ENCODE measurements at places on chromosomes 7 and 10. TPM values are rescaled to one million over a fixed set of nuclear protein-coding genes. Genes with fewer than 3 reads are reported as not detected.
A peak's percentile ranks its signal among the peaks of the same experiment; 100 is the strongest.

DNA sequence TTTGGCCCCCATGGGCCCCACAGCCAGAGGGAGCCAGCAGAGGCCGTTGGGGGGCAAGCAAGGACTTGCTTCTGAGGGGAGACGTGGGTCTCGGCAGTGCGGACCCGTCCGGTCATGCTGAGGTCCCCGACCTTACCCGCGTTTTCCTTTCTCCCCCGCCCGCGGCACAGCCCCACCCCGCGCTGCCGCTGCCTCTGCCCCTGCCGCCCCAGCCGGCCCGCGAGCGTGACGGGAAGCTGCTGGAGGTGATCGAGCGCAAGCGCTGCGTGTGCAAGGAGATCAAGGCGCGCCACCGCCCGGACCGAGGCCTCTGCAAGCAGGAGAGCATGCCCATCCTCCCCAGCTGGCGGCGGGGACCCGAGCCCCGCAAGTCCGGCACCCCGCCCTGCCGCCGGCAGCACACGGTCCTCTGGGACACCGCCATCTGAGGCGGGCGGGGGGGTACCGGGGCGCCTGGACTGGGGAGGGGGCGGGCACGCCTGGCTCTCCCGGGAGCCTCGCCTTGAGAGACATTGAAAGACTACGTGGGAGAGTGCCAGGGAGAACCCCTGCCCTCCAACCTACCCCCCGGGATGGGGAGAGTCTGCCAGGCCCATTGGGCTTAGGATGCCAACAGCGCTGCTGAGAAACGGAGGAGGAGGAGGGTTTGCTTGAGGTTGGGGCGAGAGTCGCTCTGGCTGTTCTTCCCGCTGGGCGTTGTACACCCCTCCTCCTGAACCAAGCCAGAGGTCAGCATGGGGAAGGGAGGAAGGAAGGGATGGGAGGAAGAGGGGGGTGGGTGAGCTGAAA, 9.9 kb downstream of the NYAP1 start:
- DNase-seq: peak; percentile 37
- H3K27ac ChIP-seq: no peak overlapping the region
- H3K36me3 ChIP-seq: no peaks in the 10 kb centered on the region
- H3K4me1 ChIP-seq: peaks cover 36% of the 10 kb centered on the region
- H3K4me3 ChIP-seq: peak overlapping the region; percentile 77

DNA sequence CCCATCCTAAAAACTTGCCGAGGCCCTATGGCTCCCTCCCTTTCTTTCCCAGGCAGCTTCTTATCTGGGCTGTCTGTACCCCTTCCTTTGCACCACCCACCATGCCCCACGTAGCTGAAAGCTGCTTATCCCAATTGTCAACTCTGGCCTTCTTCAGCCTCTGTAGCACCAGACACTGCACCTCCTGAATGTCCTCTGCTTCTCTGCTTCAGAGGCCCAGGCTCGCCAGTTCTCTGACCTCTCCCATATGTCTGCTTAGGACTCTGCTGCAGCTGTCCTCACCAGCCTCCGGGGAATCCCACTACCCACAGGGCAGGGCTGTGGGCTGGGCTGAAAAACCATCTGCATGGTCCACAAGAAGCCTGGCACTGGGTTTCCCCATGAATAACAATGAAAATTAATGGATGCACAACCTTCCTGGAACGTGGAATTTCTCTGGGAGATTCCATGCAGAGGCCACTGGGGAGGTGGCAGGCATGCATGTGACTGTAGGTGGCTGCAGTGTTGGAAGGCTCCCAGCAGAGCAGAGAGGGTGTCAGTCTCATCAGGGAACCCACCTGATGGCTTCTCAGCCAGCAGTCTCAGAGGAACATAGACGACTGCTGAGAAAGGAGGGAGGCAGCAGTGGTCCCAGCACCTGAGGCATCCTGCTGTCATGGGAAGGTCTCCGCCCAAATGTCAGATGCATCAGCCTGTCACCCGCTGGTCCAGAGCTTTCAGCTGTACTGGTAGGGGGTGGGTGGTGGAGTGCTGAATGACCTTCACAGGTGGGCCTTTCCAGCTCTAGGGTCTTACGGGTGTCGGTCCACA, 16.8 kb upstream of the SH2D4B start:
- DNase-seq: no peak
- no peak overlapping the region for H3K4me3 ChIP-seq
- no peaks in the 10 kb centered on the region for H3K27me3 ChIP-seq
- H3K4me1 ChIP-seq: peaks cover 68% of the 10 kb centered on the region
- peak overlapping the region; percentile 67 for H3K27ac ChIP-seq

DNA sequence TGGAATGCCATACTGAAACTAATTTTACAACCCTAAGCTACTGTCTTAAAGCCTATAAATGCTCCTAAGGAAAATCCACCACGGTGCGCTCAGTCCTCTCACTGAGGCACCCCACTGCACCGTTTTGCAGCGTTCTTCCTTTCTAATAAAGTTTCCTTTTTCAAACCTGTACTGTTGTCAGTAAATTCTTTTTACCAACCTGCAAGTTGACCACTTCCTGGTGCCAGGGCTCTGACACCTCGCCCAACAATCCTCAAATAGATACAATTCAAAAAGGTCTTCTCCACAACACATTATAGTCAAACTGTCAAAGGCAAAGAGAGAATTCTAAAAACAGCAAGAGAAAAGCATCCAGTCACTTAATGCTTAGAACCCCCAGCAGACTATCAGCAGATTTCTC, 42.8 kb downstream of the HERPUD2 start:
- H3K27ac ChIP-seq: peak overlapping the region; percentile 94
- H3K4me1 ChIP-seq: peaks cover 88% of the 10 kb centered on the region
- H3K4me3 ChIP-seq: peak overlapping the region; percentile 68
- DNase-seq: no peak
- peaks cover 35% of the 10 kb centered on the region for H3K36me3 ChIP-seq

GRCh38 chr10:38038107-38038931, 27.8 kb downstream of the ZNF33A start:
- peaks cover 89% of the 10 kb centered on the region for H3K36me3 ChIP-seq
- no peaks in the 10 kb centered on the region for H3K27me3 ChIP-seq
- no peak for DNase-seq
- peak overlapping the region; percentile 32 for H3K27ac ChIP-seq

- no peak for DNase-seq
- no peak overlapping the region for H3K27ac ChIP-seq
- H3K4me3 ChIP-seq: no peak overlapping the region
- H3K4me1 ChIP-seq: no peaks in the 10 kb centered on the region
- H3K36me3 ChIP-seq: no peaks in the 10 kb centered on the region
- H3K27me3 ChIP-seq: peaks cover 26% of the 10 kb centered on the region
These were observed 37.4 kb downstream of the GRID1 start for GRCh38 chr10:86329093-86329710.

DNA sequence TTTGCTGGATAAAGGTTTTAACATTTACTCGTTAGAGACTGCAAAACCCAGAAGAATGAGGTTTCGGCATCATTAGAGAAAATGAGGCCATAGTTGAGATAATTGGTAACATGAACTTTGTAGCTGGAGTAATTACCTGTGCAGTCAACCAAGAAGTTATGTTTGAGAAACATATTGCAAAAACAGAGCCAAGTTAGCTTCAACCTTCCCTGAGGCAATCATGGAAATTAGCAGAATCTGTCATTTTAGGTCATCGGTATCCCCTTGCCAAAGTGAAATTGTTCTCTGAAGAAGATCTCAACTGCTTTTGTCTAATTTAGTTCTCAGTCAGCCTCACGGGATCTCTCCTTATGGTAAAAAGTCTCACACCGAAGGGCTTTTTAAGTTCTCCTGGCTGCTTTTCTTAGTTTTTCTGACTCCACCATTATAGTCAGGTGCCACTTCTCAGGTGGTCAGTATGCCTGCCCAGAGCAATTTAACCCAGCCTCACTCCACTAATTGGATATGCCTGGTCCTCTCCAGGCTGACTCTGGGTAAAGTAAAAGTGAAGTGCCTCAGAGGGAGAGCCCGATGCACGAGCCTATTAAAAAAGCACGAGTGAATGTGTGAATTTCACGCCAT, 52.5 kb downstream of the NRCAM start:
- no peaks in the 10 kb centered on the region for H3K27me3 ChIP-seq
- no peak overlapping the region for H3K4me3 ChIP-seq
- no peaks in the 10 kb centered on the region for H3K4me1 ChIP-seq
- peaks cover 24% of the 10 kb centered on the region for H3K36me3 ChIP-seq

- H3K27me3 ChIP-seq: no peaks in the 10 kb centered on the region
- H3K4me1 ChIP-seq: peaks cover 9% of the 10 kb centered on the region
- no peak for DNase-seq
- H3K4me3 ChIP-seq: no peak overlapping the region
These were observed 9.9 kb downstream of the PTPRE start for GRCh38 chr10:127916826-127917225.

GRCh38 chr10:99410146-99410545, 20.3 kb downstream of the GOT1 start:
- no peaks in the 10 kb centered on the region for H3K27me3 ChIP-seq
- peaks cover 7% of the 10 kb centered on the region for H3K36me3 ChIP-seq
- H3K4me3 ChIP-seq: no peak overlapping the region
- H3K4me1 ChIP-seq: peaks cover 2% of the 10 kb centered on the region

GRCh38 chr10:101027106-101027720, 3.7 kb downstream of the PDZD7 start:
- H3K4me3 ChIP-seq: no peak overlapping the region
- H3K27ac ChIP-seq: no peak overlapping the region
- H3K27me3 ChIP-seq: peaks cover 3% of the 10 kb centered on the region

DNA sequence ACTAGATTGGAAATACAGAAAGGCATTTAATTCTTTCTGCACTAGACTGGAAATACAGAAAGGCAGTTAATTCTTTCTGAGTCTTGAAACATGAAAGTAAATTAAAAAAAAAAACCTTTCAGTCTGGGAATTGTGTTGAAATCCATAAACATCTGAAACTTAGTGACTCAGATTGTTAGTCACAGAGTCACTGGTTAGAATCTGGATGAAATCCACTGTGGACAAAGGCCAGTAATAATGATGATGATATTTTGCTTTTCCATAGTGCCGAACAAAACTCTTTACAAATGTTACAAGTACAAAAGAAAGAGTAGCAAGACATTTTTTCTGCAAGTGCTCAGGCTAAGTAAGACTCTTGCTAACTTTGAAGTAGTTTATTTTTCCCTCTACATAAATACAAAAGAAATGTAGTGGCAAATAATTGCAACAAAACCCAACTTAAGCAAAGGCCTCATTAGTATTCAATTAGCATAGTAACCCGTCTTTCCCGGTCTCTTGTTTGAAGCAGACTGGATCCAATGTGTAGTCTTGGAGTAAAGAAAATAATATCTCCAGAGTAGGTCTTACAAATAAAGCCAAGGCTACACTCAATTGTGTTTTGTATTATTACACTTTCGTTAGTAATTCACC, 5.8 kb upstream of the PRTFDC1 start:
- no peak overlapping the region for H3K4me3 ChIP-seq
- DNase-seq: no peak
- peaks cover 7% of the 10 kb centered on the region for H3K4me1 ChIP-seq
- no peaks in the 10 kb centered on the region for H3K27me3 ChIP-seq
- H3K27ac ChIP-seq: no peak overlapping the region

- no peak overlapping the region for H3K4me3 ChIP-seq
- no peaks in the 10 kb centered on the region for H3K4me1 ChIP-seq
- no peak overlapping the region for H3K27ac ChIP-seq
- H3K36me3 ChIP-seq: no peaks in the 10 kb centered on the region
These were observed 51.7 kb downstream of the NRAP start for GRCh38 chr10:113612154-113612553.

- H3K4me1 ChIP-seq: peaks cover 5% of the 10 kb centered on the region
- peak; percentile 50 for DNase-seq
- H3K27me3 ChIP-seq: no peaks in the 10 kb centered on the region
- no peaks in the 10 kb centered on the region for H3K36me3 ChIP-seq
- no peak overlapping the region for H3K27ac ChIP-seq
These were observed 131.1 kb upstream of the CDK1 start for GRCh38 chr10:60646966-60647796.

DNA sequence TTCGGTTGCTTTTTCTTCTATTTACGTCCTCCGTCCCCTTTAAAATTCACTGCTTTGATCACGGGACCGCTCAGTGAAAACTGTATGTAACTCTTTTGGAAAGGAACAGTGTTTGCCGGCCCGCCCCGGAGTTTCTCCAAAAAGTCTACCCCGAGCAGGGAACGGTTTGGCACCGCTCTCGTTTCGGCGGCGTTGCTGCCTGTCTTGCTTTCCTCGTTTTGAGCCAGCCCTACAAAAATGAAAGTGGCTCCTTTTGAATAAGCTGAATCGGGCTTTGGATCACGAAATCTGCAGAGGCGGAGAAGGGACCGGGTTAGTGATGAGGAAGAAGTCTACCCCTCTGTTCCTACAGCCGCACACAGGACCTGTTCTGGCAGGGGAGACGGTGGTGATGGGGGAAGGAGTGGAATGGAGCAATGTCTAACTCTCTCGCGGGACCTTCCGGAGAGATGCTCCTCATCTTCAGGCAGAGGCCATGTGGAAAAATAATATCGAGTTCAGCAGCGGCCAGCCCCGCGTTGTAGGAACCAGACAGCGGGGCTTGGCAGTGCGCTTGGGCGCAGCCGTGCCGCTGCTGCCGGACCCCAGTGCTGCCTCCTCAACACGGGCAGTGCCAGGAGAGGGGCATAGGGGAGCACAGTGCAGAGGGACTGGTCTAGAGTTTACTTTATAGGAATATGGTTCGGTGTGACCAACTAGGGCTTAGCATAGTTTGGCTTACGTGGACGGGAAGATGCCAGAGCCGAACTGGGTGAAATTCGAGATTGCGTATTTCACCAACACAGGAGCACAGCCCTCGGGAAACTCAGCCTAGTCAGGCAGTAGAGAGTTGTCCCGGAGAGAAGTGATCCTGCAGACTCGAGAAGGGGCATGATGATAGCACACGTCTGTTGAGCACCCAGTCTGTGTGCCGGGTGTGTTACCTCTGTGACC, 1.4 kb downstream of the HTRA1 start:
- H3K4me1 ChIP-seq: peaks cover 16% of the 10 kb centered on the region
- peak overlapping the region; percentile 82 for H3K4me3 ChIP-seq
- H3K36me3 ChIP-seq: no peaks in the 10 kb centered on the region
- H3K27me3 ChIP-seq: peaks cover 50% of the 10 kb centered on the region
- no peak for DNase-seq
- H3K27ac ChIP-seq: no peak overlapping the region

DNA sequence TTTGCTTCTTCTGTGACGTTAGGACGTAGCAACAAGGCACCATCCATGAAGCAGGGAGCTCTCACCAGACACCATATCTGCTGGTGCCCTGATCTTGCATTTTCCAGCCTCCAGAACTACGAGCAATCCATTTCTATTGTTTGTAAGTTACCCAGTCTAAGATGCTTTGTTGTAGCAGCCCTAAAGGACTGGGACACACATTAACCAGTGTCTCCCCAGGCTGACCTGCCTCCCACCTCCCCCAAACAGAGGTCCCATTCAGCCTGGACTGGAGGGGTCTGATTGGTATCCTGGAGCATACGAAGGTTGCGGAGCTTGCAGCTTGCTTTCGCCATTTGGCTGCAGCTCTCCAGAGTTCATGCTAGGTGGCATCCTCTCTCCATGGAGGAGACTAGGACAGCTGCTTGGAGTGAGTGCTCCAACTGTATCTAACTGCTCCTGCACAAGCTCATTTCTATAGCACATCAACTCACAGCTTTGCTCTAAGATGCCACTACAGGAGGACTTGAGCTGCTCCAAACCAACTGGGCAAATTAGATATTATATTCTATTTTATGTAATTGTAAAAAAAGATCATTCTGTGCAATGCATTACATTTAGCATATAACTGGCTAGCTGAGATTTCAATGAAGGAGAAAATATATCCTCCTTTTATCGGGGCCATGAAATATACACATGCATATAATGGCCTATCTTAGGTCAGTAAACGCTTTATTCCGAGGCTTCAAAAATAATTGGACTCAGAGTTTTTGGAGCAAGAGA, 8.0 kb upstream of the GRK5 start:
- H3K4me3 ChIP-seq: no peak overlapping the region
- H3K27me3 ChIP-seq: no peaks in the 10 kb centered on the region
- H3K27ac ChIP-seq: peak overlapping the region; percentile 27
- DNase-seq: peak; percentile 74

The ITIH5 gene
- total RNA-seq: not detected

The A1CF gene
- not detected for total RNA-seq

The PKD2L1 gene
- total RNA-seq: not detected

The MRPS17 gene
- total RNA-seq: 11.4 TPM

The ANK3 gene
- 1.6 TPM for total RNA-seq

The BCL7B gene
- total RNA-seq: 59.5 TPM

The EGFR gene
- total RNA-seq: not detected

The SH2D4B gene
- total RNA-seq: 0.36 TPM
